ENCODE measurements at places on chromosomes 1 and 21. TPM values are rescaled to one million over a fixed set of nuclear protein-coding genes. Genes with fewer than 3 reads are reported as not detected.

The INKA2 gene
- 3.0 TPM for total RNA-seq

The PDZK1IP1 gene
- total RNA-seq, result 28.1 TPM

The CR1L gene
- total RNA-seq, result not detected

The UCHL5 gene
- 22.8 TPM for total RNA-seq

The GJA8 gene
- total RNA-seq, result not detected

The IGSF3 gene
- total RNA-seq, result 34.8 TPM

The F13B gene
- total RNA-seq, result not detected

The COL18A1 gene
- total RNA-seq, result 952 TPM
